Glutamatergic neuron (in vitro differentiated cells): ENCODE measurements at places on chromosomes 13 and 19.
A peak's percentile ranks its signal among the peaks of the same experiment; 100 is the strongest.

- DNase-seq = no peak
These were observed 100.4 kb downstream of the RGCC start for GRCh38 chr13:41557719-41558118.

DNA sequence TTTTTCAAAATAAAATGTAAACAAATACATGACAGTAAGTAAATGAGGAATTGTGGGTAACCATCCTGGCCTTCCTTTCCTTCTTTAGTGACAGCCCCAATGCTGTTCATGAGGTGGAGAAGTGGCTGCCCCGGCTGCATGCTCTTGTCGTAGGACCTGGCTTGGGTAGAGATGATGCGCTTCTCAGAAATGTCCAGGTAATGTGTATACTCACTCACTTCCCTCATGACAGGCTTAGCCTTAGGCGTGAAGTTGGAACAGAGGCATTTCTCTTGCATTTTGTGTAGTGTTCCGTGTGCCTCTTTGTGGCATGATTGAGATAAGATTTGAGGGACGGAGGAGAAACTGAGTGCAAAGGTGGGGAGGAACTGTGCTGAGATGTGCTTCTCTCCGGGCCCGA is 12.0 kb downstream of the NAXD start:
- DNase-seq = no peak

DNA sequence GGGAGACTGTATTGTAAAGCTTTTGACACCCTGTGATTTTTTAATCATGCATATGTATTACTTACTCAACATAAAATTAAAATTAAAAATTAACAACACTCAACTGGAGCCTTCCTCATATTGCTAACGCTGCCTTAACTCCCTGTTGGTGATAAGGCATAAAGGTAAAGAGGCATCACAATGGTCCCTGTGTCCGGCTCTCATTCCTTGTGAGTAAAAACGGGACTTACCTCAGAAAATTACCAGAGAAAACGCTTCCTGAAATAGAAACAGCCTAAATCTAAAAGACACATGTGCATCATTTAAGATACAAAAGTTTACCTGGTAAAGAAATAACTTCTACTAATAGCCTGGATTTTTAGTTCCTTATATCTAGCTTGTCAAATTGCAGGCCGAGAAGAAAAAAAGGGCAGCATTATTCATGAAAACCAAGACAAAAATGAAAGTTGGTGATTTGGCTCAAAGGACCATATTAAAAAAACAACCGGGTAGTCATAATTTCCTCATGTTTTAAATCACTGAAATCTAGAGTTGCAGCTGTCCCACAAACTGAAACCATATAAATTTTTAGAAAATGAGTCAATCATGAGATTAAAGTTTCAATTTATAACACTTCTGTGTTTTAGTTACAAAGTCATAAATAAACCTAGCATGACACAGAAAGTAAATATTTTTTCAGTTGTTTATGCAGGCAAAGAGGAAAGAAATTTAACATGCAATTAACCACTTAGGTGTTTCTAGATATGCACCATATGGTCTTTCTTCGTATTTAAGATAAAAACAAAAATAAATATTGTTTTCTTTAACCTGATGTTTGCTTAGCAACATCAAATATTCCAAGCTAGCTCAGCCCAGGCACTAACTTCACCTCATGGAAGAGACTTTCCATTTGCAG is 94.7 kb downstream of the MIPEP start:
- no peak for DNase-seq

GRCh38 chr13:84902243-84902642 is 897.0 kb downstream of the SLITRK6 start:
- no peak for DNase-seq

DNA sequence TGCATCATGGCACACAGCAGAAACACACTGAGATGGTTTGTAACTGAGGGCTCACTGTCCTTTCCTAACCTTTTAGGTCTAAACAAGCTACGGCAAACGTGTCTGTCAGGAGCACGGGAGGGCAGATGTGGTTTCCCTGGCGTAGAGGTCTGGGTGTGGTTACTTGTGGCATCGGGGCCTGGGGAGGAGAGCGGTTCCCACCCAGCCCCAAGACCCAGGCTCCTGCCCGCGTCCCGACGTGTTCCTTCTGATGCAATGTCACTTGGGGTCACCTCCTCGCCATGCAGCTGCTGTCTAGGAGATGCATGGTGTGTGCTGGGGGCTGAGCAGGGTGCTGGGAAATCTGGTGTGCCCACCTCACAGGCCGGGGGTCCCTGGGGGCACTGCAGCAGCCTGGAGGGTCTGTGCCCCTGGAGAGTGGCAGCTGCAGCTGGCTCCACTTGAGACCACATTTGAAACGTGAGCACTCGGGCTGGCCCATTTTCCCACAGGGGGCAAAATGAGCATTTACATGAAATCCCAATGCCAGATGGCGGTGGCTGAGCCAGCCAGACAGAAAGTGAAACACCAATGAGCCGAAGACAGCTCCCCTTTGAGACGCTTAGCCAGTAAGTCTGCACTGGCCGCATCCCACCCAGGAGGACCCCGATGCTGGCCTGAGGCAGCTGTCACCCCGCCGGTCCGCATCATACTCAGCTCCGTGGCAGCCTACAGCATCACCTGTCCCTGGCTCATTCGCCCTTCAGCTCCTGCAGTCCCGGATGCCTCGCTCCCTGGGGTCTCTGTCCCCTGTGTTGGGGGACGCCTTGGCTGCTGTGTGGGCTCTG is 22.3 kb upstream of the MYDGF start:
- DNase-seq = peak; percentile 76

GRCh38 chr13:33072282-33072681 is 56.1 kb downstream of the KL start:
- DNase-seq = no peak

GRCh38 chr19:823565-824121 is 1.9 kb upstream of the PLPPR3 start:
- DNase-seq = no peak

DNA sequence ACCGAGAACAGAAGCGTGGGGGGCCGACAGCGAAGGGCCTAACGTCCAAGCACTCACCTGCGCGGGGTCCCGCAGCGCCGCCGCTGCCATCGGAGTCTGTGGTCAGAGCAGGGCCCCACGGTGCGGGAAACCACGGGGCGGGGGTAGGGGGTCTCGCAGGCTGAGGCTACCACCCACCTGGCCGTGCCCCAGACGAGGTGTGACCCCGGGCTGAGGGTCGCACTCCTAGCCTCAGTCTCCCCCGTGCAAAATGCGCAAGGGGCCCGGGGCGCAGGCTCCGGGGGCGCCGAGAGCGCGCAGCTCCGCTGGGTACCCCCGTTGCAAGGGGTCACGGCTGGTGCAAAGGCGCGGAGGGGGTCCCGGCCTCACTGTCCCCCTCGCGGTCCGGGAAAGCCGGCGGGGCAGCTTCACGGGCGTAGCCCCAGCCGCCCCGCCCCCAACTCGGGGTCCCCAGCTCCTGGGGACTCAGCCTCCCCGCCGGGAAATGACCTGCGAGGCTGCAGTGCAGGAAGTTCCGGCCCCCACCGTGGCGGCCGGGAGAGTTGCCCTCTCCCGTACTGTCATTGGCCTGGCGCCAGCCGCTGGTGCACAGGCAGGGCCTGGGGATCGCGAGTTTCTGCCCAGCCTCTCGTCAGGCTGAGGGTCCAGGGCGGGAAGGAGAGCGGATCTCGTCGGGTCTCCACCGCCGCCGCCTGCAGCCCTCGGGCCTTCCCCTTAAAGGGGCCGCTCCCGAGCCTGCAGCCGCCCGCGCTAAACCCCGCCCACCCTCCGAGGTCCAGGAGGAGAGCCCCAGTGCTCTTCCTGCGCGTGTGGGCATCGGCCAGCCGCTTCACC is at the start of gene ZNF792:
Gene ZNF792 (minus strand): TSS at position 657 of the 834 bp plus-strand sequence. CDS start 567 bp downstream, at position 90.
- DNase-seq = peak; percentile 83

GRCh38 chr13:97460004-97460775 is 26.2 kb downstream of the RAP2A start:
- DNase-seq = no peak

GRCh38 chr13:108779308-108779707 is 149.9 kb downstream of the MYO16 start:
- no peak for DNase-seq

DNA sequence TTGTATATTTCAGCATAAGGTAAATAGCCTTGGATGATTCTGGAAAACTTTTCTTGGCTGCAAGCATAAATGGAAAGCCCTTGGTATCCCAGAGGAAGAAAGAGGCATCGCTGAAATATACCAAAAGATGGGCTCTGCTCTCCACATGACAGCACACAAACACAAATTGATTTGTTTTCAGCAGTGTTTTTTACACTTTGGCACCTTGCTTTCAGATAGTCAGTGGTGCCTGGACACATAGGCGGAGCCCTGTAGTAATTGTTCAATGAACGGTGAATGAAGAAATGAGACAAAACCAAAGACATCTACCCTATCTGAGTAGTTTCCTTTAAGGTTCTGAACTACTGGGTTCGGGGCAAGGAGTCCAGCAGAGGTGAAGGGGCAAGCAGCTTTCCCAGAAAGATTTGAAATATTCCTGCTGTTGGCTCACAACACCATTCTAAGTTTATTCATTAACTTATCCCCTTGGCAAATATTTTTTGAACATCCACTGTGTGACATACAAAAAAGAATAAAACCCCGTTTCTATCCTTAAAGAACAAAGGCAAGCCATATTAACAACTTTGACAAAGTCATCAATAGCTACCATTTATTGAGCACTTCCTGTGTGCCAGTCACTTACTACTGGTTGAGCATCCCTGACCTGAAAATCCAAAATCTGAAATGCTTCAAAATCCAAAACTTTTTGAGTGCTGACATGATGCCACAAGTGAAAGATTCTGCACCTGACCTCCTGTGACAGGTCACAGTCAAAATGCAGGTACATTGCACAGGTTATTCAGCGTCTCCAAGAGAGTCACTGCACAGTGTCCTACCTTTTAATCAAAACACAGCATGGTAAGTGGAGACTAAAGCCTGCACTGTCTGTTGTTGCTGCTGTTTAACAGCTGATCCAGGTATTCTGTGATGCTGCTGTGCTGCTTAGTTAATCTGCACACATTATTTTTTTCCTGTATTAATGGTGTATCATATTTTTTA is 238.1 kb downstream of the DCLK1 start:
- DNase-seq = no peak

GRCh38 chr19:10184636-10185035 is 10.1 kb downstream of the DNMT1 start:
- no peak for DNase-seq

- DNase-seq = no peak
These were observed 2.3 kb downstream of the ENOX1 start for GRCh38 chr13:43784496-43784895.

DNA sequence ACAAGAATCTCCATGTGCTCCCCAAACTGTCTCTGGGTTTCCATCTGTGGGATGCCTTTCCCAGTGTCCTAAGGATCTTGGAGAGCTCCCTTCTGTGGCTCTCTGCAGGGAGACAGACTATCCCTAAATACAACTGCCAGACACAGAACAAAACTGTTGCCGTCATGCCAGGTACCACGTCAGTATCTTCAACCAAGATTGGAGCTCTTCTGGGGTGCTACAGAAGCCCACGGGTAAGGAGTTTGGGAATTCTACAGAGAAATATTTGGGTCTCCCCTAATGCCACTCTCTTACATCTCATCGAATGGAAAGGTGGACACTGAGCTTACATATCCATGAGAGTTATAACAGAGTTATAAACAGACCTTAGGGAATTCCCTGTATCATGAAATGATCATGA is 4.9 kb upstream of the MBD3L3 start:
- no peak for DNase-seq

DNA sequence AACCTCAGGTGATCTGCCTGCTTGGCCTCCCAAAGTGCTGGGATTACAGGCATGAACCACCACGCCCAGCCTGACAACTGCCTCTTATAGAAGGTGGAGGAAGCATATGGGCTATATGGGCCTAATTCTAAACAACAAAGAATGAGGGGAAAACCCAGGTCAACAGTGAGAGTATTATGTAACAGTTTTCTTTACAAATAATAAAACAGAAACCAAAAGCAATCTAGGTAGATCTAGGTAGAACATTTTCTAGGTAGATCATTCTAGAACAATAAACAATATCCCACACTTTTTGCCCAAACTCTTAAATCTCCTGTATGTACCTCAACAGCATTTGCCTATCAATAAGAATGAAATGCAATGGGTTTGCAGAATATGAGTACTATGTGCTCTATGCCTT is 267.4 kb downstream of the ABCC4 start:
- DNase-seq = no peak

- DNase-seq = no peak
These were observed 70.1 kb downstream of the CAB39L start for GRCh38 chr13:49373716-49374115.

GRCh38 chr19:6059988-6060599 is 50.2 kb downstream of the RFX2 start:
- no peak for DNase-seq

DNA sequence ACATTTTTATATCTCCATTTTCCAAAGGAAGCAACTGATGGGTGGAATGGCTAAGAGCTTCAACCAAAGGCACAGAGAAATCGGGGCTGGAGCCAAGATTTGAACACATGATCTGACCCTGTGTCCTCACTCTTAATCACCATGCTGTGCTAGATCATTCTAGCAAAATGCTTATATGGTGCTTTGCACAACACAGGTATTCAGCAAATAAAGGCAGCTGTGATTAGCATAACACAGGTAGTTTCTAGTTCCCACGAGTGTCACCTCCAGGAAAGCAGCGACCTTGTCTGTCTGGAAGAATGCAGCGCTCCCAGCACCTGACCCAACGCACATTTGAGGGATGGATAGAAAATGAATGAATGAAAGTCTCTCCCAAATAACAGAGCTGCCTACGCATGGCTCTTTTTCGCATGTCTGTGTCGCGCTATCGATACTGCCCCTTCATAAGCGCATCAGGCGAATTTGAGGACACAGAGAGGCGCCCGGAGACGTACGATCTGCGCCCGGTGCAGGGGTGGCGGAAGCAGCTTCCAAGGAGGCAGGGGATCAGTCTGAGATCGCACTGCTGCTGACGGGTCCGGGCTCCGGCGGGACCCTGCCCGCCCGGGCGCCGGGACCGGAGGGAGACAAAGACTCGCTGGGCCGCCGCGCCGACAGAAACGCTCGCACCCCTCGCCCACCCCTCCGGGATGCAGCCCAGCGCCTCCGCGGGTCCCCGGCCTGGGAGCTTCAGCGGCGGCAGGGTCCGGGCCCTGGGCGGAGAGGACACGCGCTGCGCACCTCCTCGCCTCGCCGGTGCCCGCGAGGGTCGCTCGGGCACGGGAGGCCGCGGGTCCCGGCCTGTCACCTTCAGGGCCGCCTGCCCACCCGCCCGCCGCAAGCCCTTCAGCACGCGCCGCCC is 609 bp downstream of the EPS15L1 start:
- DNase-seq = peak; percentile 36

DNA sequence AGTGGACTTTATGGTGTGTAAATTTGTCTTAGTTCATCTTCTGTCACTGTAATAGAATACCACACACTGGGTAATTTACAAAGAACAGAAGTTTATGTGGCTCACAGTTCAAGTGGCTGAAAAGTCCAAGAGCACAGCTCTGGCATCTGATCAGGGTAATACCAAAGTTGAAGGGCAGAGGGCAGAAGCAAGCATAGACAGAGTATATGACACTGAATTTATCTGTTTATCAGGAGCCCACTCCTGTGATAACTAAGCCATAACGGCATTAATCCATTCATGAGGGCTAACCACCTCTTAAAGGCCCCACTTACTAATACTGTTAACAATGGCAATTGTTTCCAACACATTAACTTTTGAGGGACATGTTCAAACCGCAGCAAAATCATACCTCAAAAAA is 4.0 kb upstream of the RFXAP start:
- DNase-seq = no peak
